PC-9 (cell line): ENCODE measurements at places on chromosomes 16 and 17. TPM values are rescaled to one million over a fixed set of nuclear protein-coding genes. Genes with fewer than 3 reads are reported as not detected.
A peak's percentile ranks its signal among the peaks of the same experiment; 100 is the strongest.

DNA sequence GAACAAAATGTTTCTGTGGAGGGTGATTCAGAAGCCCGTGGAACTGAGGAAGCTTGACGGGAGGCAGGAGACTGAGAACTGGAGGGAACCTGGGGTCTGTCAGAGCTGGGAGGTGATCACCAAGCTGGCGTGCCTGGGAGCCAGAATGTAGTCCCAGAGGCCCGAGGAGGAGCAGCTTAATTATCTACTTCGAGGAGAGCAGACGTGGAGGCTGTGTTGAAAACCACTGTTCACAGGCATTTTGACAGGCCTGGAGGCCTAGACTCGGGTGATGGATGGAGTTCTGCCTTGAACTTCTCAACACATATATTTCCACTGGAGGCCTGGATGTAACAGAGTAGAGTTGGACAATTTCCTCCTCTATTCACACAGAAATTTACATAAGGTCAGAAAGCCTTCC is 177.7 kb upstream of the SALL1 start:
- no peak for DNase-seq
- no peaks in the 10 kb centered on the region for H3K4me1 ChIP-seq
- no peak overlapping the region for H3K4me3 ChIP-seq
- no peaks in the 10 kb centered on the region for H3K36me3 ChIP-seq
- H3K27me3 ChIP-seq: no peaks in the 10 kb centered on the region

DNA sequence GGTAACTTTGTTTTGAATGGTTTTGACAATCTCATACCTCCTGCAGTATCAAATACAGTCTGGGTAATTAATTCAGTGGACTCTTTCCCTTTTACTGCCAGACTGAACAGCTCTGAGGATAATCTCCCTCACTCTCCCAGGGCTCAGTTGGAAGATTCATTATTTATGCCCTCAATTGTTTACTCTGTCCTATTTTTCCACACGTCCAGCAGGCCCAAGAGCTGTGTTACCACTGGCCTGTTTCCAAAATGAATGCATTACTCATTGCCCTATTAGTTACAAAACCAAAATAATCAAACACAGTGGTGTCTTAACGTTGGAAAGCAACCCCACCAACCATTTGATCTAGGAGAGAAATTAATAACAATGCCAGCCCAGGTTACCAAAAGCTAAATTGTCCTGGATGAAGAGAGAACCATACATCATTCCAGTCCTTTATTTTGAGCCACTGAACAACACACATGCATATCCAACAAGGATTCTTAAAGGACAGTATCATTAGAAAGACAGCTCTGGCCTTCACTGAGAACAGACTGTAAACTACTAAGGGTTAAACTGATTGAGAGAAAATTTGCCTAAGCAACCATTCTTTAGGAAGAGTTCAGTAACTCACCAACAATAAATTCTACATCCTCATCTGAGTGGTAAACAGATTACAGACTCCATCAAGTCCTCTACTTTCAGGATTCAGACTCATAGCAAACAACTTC is 34.5 kb downstream of the FAM222B start:
- DNase-seq: peak; percentile 25
- no peaks in the 10 kb centered on the region for H3K27me3 ChIP-seq
- H3K36me3 ChIP-seq: no peaks in the 10 kb centered on the region; the same call in 1 of the 2 replicates
- peak overlapping the region; percentile 95 for H3K27ac ChIP-seq

DNA sequence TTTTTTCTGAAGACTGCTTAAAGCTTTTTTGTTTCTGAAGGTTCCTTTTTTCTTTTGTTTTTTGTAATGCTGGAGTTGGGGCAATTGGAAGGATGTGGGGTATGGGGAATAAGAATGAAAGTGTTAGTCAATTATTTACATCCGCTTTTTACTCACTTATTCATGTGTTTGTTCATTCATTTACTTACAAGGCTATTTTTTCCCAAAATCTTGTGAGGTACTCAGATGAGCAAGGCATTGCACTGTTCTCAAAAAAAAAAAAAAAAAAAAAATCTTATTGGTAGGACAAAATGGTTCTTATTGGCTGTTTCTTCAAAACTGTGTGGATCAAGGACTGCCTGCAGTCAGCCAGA is 55.7 kb downstream of the PLD6 start:
- H3K27ac ChIP-seq: 0 out of 2 replicates have a peak overlapping the region, but pooled peaks have one; percentile 18
- H3K4me1 ChIP-seq: no peaks in the 10 kb centered on the region
- no peak for DNase-seq
- no peaks in the 10 kb centered on the region for H3K27me3 ChIP-seq
- no peak overlapping the region for H3K4me3 ChIP-seq

DNA sequence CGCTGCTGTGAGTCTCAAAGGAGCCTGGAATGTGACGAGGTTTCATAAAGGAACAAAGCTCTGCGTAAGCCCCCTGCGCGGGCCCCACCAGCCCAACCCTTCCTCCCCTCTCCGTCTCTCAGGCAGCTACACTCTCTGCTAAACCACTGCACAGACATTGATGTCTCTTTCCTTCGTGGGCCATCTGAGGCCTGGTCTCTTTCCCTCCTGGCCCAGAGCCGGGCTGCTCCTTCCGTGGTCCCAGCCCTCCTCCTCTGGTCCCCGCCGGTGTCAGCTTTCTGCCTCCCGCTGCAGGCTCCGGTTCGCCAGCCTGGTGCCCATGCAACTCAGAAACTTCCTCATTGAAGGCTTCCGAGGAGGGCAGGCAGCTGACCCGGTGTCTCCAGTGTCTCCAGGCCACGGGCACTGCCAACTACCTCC is 7.4 kb downstream of the SCARF1 start:
- DNase-seq: no peak
- H3K4me3 ChIP-seq: no peak overlapping the region
- H3K27me3 ChIP-seq: no peaks in the 10 kb centered on the region

- H3K36me3 ChIP-seq: no peaks in the 10 kb centered on the region
- no peak overlapping the region for H3K4me3 ChIP-seq
- no peaks in the 10 kb centered on the region for H3K4me1 ChIP-seq
Measured at GRCh38 chr16:53043428-53043831, 9.3 kb downstream of the CHD9NB start.

GRCh38 chr17:43588121-43588520 is 42.0 kb upstream of the ETV4 start:
- peaks cover 10% of the 10 kb centered on the region; the same call in 1 of the 2 replicates for H3K4me1 ChIP-seq
- no peak overlapping the region for H3K27ac ChIP-seq
- no peak for DNase-seq

DNA sequence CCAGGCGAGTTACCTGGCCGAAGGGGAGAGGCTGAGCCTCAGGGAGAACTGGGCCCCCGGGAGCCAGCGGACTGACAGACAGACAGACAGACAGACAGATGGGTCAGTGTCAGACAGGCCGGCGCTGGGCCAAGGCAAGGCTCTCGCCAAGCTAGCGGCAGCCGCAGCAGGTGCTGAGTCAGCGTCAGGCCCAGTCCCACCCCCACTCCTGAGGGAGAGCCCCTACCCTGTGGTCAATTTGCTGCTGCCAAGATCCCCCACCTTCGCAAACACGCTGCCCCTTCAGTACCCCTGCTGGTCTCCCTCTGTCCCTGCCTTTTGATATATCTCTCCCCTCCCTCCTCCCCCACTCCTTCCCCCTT is 1.5 kb downstream of the FGF11 start:
- H3K27ac ChIP-seq: no peak overlapping the region
- DNase-seq: no peak
- no peaks in the 10 kb centered on the region for H3K36me3 ChIP-seq
- H3K4me1 ChIP-seq: peaks cover 19% of the 10 kb centered on the region
- H3K27me3 ChIP-seq: no peaks in the 10 kb centered on the region

The C16orf86 gene
- total RNA-seq: 0.46 and 1.8 TPM in 2 replicates

The HSD11B2 gene
- 5.0 and 5.3 TPM in 2 replicates for total RNA-seq

The CBFB gene
- 58.7 and 63.3 TPM in 2 replicates for total RNA-seq

The KCNJ18 gene
- total RNA-seq: not detected in 2 replicates
